ENCODE measurements at places on chromosomes 2 and 18. TPM values are rescaled to one million over a fixed set of nuclear protein-coding genes. Genes with fewer than 3 reads are reported as not detected.

The SLC9A4 gene
- not detected for total RNA-seq

The UCN gene
- total RNA-seq = not detected

The SGPP2 gene
- total RNA-seq = 0.06 TPM

The UGT1A4 gene
- total RNA-seq = not detected

GRCh38 chr2:71596011-71596410 is 142.7 kb downstream of the DYSF start:
- no peak for DNase-seq

DNA sequence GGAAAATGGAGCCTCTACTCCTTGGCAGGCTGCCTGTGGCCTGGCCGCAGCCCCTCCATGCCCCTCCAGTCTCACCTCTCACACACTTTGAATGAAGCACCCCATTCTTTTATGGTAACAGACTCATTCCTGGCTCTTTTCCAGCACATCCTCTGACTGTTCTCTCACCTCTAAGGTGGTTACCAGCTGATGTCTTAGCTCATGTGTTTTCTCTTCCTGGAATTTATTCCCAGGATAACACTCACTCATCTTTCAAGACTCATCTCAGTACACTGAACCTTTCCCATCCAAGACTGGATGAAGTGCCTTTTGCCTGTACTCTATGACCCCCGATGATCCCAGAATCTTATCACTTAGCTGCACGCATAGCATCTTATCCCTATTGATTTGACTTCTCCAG is 50.6 kb downstream of the SLC9A4 start:
- no peak for DNase-seq

All from psoas muscle (tissue), 8 donors.